Prostate gland (tissue), 2 donors: ENCODE measurements at places on chromosomes 16 and 17.

GRCh38 chr16:55257966-55258613 lies 65.9 kb upstream of the IRX6 start:
- no peaks in the 10 kb centered on the region for H3K27me3 ChIP-seq
- no peaks in the 10 kb centered on the region for H3K4me1 ChIP-seq
- DNase-seq, result no peak
- H3K27ac ChIP-seq, result no peak overlapping the region

GRCh38 chr16:83285921-83286320 lies 521.9 kb upstream of the HSBP1 start:
- H3K4me1 ChIP-seq, result no peaks in the 10 kb centered on the region
- no peak for DNase-seq
- no peak overlapping the region for H3K27ac ChIP-seq

DNA sequence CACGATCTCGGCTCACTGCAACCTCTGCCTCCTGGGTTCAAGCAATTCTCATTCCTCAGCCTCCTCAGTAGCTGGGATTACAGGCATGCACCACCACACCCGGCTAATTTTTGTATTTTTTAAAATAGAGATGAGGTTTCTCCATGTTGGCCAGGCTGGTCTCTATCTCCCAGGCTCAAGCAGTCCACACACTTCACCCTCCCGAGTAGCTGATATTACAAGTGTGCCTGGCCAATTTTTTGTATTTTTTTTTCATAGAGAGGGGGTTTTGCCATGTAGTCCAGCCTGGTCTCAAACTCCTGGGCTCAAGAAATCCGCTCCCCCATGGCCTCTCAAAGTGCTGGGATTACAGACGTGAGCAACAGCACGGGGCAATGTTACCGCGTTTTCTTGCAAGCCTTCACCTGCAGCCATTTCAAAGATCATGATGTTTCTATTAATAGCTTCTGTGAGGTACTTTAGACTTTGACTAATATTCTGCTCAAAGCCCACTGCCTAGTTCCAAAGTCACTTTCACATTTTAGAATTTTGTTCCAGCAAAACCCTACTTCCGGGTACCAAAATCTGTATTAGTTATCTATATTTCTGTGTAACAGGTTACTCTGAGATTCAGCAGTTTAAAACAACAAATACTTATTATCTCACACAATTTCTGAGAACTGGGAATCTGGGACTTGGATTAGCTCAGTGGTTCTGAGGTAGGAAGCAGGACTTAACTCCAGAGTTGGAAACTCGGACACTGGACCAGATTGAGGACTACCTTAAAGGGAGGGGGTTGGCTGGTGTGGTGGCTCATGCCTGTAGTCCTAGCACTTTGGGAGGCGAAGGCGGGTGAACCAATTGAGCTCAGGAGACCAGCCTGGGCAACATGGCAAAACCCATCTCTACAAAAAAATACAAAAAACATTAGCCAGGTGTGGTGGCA lies 12.0 kb upstream of the MED13 start:
- no peak overlapping the region for H3K27ac ChIP-seq
- H3K4me1 ChIP-seq, result no peaks in the 10 kb centered on the region
- no peak for DNase-seq
- H3K4me3 ChIP-seq, result no peak overlapping the region

- H3K4me3 ChIP-seq, result no peak overlapping the region
- no peaks in the 10 kb centered on the region for H3K27me3 ChIP-seq
- no peaks in the 10 kb centered on the region for H3K36me3 ChIP-seq
- H3K4me1 ChIP-seq, result no peaks in the 10 kb centered on the region
- no peak for DNase-seq
- no peak overlapping the region for H3K27ac ChIP-seq
These were observed 81.8 kb downstream of the CPPED1 start for GRCh38 chr16:12721841-12722421.

DNA sequence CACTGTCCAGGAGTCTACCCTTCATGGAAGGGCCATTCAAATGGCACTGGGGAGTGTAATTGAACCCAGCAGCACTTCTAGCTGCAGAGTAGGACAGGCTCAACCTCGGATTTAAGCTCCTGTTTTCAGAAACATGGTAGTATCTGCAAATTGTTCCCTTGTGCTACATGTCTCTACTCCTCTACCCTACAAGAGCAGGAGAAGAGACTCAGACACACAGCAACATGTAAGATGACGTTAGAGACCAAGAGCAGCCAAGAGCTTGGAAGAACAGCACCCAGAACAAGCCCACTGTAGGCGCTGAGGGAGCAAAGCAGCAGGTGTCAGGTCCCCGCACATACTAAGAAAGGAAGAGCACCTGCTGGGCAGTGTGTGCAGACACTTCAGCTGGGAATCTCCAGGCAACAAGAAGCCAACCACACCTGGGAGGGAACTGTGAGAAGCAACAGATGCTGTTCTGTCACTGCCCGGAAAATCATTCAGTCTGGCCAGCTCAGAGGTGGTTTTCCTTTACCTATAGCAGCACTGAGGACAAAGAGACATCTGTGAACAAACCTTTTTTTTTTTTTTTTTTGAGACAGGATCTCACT lies 35.6 kb upstream of the MNT start:
- no peak overlapping the region for H3K27ac ChIP-seq
- H3K4me1 ChIP-seq, result no peaks in the 10 kb centered on the region
- no peaks in the 10 kb centered on the region for H3K27me3 ChIP-seq
- no peaks in the 10 kb centered on the region for H3K36me3 ChIP-seq
- no peak overlapping the region for H3K4me3 ChIP-seq
- no peak for DNase-seq

- peaks cover 15% of the 10 kb centered on the region for H3K27me3 ChIP-seq
- no peak overlapping the region for H3K4me3 ChIP-seq
- no peaks in the 10 kb centered on the region for H3K4me1 ChIP-seq
- no peak for DNase-seq
- no peaks in the 10 kb centered on the region for H3K36me3 ChIP-seq
These were observed 14.0 kb upstream of the IRF8 start for GRCh38 chr16:85884808-85885463.

- no peaks in the 10 kb centered on the region for H3K4me1 ChIP-seq
- no peak overlapping the region for H3K4me3 ChIP-seq
- H3K36me3 ChIP-seq, result no peaks in the 10 kb centered on the region
- no peak overlapping the region for H3K27ac ChIP-seq
These were observed 138.7 kb downstream of the SALL1 start for GRCh38 chr16:51012396-51012795.

DNA sequence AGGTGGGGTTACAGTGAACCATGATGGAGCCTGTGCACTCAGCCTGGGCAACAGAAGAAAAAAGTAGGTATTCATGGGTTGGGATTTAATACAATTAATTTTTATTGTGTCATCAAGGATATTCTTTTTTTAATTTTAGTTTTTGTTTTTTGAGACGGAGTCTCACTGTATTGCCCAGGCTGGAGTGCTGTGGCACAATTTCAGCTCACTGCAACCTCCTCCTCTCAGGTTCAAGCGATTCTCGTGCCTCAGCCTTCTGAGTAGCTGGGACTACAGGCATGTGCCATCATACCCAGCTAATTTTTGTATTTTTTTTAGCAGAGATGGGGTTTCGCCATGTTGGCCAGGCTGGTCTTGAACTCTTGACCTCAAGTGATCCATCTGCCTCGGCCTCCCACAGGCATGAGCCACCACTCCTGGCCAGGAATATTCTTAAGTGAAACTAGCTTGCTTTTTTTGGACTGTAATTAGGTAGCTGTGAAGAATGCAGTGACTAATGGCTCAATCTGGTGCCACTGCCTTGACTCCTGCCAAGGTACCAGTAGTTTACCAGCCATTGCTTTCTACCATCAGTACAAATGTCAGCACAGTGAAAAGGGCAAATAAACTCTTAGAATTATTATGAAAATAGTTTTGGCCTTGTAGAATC lies 4.8 kb downstream of the PPM1D start:
- H3K4me1 ChIP-seq, result no peaks in the 10 kb centered on the region
- no peak for DNase-seq
- no peak overlapping the region for H3K4me3 ChIP-seq
- H3K27ac ChIP-seq, result no peak overlapping the region
- no peaks in the 10 kb centered on the region for H3K27me3 ChIP-seq
- no peaks in the 10 kb centered on the region for H3K36me3 ChIP-seq

GRCh38 chr16:57970319-57970718 lies 609 bp downstream of the CNGB1 start:
- H3K27ac ChIP-seq, result no peak overlapping the region
- H3K36me3 ChIP-seq, result no peaks in the 10 kb centered on the region
- no peak overlapping the region for H3K4me3 ChIP-seq
- H3K27me3 ChIP-seq, result no peaks in the 10 kb centered on the region

- no peak overlapping the region for H3K4me3 ChIP-seq
- peaks cover 29% of the 10 kb centered on the region for H3K4me1 ChIP-seq
- H3K27ac ChIP-seq, result peak overlapping the region; percentile 90
These were observed 284.0 kb downstream of the SEC14L1 start for GRCh38 chr17:77424585-77425344.

DNA sequence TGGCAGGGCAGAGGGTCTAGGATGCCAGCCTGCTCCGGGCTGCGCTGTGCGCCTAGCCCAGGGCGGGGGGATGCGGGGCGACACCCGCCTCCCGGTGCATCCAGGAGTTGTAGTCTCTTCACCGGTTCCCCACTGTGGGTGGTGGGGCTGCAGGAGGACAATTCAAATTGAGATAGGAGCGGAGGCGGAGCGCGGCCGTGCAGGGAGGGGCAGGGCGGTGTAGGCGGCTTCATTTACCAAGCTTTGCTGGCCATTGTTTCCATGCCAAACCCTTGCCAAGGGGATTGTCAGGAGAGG lies 2047.4 kb downstream of the TP53TG3F start:
- no peaks in the 10 kb centered on the region for H3K36me3 ChIP-seq
- no peaks in the 10 kb centered on the region for H3K27me3 ChIP-seq
- H3K27ac ChIP-seq, result no peak overlapping the region
- no peaks in the 10 kb centered on the region for H3K4me1 ChIP-seq

GRCh38 chr17:69335058-69335457 lies 8.1 kb upstream of the ABCA5 start:
- no peak for DNase-seq
- no peak overlapping the region for H3K4me3 ChIP-seq
- H3K27ac ChIP-seq, result no peak overlapping the region

DNA sequence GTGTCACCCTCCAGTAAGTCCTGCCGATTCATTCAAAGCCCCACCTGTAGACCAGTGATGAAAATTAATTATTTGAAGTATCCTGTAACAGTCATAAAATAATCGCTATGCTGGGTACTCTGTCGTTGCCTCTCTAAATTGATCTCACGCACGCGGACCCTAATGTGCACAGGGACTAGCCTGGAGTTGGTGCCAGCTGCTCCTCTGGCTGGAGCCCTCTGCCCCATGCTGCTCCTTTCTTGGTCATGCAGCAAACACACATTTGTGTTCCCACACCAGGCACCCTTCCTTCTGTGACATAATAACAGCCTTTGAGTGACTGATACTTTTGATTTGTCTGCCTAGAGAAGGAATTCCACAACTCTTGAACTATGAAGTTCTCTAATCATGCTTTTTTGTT lies 16.0 kb downstream of the RAB11FIP3 start:
- no peaks in the 10 kb centered on the region for H3K36me3 ChIP-seq
- H3K4me3 ChIP-seq, result no peak overlapping the region
- no peak overlapping the region for H3K27ac ChIP-seq
- H3K4me1 ChIP-seq, result no peaks in the 10 kb centered on the region
- no peaks in the 10 kb centered on the region for H3K27me3 ChIP-seq

DNA sequence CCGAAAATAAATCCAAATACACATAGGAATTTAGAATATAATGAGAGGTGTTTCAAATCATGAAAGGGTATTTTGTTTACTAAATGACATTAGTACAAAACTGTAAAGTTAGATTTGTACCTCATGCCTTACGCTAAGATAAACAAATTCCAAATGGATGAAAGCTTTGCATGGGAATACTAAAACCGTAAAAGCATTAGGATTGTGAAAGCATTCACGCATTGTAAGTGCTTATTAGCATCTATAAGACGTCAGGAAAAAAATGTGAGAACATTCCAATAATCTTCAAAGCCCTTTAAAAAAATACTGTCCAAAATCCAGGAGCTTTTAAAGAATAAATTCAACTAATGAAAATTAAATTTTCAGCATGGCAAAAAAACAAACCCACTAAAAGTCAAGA lies 24.8 kb upstream of the ALOX15 start:
- H3K27me3 ChIP-seq, result no peaks in the 10 kb centered on the region
- H3K4me1 ChIP-seq, result no peaks in the 10 kb centered on the region
- no peak for DNase-seq
- no peaks in the 10 kb centered on the region for H3K36me3 ChIP-seq
- H3K27ac ChIP-seq, result no peak overlapping the region

DNA sequence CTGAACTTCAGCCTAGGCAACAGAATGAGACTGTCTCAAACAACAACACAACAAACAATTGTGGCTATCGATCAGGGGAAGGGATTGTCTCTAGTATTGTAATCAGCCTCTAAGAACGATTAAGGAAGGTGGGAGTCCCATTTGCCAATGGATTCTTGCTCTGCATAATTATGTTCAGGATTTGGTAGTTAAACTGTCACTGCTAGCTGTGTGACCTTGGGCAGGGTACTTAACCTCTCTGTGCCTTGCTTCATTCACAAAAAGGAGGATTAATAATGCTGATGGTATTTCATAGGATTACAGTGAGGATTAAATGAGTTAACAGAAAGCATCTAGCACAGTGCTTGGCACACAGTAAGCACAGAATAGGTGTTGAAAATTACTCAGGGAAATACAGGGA lies 6.7 kb upstream of the SSTR2 start:
- H3K4me1 ChIP-seq, result no peaks in the 10 kb centered on the region
- DNase-seq, result no peak
- no peak overlapping the region for H3K4me3 ChIP-seq
- no peak overlapping the region for H3K27ac ChIP-seq
